ENCODE measurements at places on chromosomes 5 and 9.

DNA sequence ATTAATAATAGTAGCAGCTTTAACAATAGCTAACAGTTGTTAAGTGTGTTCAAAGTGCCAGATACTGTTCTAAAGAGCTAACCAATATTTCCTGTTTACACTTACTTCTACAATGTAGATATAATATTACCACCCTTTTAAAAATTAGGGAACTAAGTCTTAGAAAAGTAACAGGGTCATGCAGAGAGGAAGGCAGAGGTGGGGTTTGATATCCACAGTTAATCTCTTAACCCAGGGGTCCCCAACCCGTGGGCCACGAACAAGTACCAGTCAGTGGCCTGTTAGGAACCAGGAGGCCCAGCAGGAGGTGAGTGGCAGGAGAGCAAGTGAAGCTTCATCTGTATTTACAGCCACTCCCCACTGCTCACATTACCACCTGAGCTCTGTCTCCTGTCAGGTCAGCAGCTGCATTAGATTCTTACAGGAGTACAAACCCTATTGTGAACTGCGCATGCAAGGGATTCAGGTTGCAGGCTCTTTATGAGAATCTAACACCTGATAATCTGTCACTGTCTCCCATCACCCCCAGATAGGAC is 89.1 kb downstream of the ACTL7B start:
- no peak for DNase-seq

GRCh38 chr5:112308608-112309007 is 110.5 kb downstream of the EPB41L4A start:
- DNase-seq = no peak

DNA sequence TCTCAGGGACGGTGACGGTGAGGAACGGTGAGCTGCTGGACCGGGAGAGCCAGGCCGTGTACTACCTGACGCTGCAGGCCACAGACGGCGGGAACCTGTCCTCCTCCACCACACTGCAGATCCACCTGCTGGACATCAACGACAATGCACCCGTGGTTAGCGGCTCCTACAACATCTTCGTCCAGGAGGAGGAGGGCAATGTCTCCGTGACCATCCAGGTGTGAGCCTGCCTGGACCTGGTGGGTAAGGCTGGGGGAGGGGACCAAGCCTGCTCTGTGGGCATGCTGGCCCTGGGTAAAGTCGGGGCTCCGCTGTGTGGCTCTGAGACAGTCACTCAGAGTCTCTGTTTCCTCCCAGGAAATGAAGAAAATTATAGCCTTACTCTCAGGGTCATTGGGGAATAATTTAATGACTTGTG is 29.3 kb downstream of the CDHR2 start:
- peak; percentile 43 for DNase-seq

DNA sequence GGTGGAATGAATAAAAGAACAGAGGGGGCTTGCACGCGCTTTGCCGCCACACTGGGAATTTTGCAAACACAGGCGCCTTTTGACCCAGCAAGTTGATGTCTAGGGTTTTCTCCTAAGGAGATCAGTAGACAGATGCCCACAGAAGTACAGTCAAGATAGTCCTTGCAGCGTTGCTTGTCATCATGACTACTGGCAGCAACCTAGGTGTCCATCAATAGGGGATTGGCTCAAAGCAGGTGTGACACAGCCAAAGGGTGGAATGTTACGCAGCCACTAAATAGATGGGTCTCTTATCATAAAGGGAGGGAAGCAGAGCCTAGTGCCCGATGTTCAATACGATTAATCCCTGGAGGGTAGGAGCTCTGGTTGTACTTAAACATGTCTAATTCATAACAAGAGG is 63.8 kb upstream of the GGTA1 start:
- no peak for DNase-seq

- peak; percentile 32 for DNase-seq
Measured at GRCh38 chr5:163565492-163565891, 60.1 kb downstream of the MAT2B start.

DNA sequence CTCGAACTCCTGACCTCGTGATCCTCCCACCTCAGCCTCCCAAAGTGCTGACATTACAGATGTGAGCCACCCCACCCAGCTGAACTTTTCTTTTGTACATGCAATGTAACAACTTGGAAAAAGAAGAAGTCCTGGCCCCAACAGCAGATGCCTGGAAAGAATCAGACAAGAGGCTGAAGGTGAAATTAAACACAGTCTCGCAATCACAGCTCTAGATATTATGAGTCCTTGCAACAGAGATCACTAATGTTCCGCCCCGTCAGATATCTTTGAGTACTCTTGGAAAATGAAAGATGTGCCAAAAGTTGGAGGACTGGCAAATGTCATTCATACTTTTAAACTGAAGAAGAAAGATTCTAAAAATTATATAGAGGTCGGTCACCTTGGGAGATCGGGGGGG is 254.3 kb downstream of the GLIS3 start:
- DNase-seq = no peak

DNA sequence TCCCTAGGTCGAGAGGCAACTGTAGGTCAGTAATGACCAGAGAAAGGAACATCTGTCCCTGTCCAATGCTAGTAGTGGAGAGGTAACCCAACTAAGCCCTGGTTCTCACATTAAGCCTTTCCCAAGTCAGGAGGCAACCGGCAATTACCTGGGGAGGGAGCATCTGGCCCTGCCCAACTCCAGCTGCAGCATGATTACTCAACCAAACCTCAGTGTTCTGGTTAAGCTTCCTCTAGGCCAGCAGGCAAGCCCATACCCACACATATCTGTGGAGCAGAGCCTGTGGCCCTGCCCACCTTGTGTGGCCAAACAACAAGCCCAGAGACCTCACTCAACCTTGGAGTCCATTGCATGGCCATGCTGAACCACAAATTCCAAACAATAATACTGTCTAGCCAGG is 220.8 kb upstream of the SLC24A2 start:
- no peak for DNase-seq

GRCh38 chr5:181191526-181192336 is 13.3 kb downstream of the TRIM7 start:
- peak; percentile 96 for DNase-seq

GRCh38 chr9:111475195-111475594 is 9.0 kb downstream of the ECPAS start:
- no peak for DNase-seq

DNA sequence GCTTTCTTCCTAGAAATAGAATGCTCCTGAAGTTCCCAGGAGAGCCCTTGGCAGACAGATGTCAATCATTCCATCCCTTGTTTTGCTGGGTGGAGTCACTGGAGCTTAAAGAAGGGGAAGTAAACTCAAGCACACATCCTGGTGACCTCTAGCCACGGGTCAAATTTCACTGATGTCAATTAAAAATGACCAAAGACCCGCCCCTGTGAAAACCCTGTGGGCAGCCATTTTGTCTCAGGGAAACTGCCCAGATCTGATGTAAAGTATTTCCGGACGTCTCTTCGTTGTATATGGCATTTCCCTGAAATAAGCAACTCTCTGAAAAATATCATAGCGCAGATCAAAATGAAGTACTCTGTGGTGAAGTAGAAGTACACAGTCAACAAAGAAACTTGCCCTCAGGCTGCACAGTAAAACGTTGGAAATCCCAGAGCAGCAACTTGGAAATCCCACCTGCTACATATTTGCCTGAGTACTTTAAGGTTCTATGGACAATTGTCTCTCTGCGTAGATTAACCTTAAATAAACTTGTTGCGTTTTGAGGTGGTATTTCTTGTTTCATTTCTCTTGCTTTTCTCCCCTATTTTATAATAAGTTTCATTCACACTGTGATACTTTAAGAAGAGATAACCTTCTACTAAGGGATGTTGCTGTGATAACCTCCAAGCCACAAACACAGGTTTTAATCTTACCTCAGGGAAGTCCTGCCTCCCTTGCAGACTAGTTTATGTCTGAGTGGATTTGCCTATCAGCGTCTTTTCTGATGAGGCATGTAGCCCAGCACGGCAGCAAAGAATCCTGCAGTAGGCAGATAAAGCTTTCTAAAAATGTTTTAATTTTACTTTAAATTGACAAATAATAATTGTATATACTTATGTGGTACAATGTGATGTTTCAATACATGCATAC is 60.9 kb upstream of the PIP5K1B start:
- DNase-seq = no peak

GRCh38 chr9:119844431-119844830 is 475.2 kb upstream of the BRINP1 start:
- no peak for DNase-seq

DNA sequence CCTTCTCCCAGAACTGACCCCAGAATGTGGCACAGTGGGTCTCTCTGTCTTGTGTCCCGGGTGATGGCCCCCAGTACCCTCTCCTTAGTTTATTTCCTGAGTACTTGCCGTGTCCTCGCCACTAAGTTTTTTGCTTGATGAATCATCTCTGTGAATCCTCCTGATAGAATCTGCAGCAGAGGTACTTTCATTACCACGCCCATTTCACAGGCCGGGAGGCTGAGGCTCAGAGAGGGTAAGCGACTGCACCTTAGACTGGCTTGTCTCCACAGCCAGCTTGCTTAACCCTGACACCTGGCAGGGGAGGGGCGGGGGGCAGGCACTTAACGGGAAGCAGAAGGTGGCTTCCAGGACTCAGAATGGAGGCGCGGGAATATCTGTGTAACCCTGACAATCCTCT is 7.9 kb upstream of the IER5L start:
- peak; percentile 33 for DNase-seq

GRCh38 chr5:138077064-138077696 is 6.7 kb upstream of the WNT8A start:
- peak; percentile 68 for DNase-seq

GRCh38 chr5:62600560-62601252 is 22.1 kb downstream of the LRRC70 start:
- no peak for DNase-seq

DNA sequence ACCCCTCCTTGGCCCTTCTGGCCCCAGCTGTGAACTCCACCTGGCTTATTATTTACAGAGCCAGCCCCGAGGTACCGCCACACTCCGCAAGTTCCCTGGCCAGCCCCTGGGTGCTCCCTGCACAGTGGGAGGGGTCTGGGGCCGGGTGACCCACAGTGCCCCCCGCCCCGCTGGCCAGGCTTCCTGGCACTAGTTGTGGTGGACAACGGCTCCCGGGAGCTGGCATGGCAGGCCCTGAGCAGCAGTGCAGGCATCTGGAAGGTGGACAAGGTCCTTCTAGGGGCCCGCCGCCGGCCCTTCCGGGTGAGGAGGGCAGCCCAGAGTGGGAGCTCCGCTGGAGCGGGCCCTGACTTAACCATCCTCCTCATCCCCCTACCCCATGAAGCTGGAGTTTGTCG is 3.9 kb downstream of the MAMDC4 start:
- DNase-seq = no peak

GRCh38 chr9:14314424-14314928 is 535 bp upstream of the NFIB start:
- peak; percentile 64 for DNase-seq

DNA sequence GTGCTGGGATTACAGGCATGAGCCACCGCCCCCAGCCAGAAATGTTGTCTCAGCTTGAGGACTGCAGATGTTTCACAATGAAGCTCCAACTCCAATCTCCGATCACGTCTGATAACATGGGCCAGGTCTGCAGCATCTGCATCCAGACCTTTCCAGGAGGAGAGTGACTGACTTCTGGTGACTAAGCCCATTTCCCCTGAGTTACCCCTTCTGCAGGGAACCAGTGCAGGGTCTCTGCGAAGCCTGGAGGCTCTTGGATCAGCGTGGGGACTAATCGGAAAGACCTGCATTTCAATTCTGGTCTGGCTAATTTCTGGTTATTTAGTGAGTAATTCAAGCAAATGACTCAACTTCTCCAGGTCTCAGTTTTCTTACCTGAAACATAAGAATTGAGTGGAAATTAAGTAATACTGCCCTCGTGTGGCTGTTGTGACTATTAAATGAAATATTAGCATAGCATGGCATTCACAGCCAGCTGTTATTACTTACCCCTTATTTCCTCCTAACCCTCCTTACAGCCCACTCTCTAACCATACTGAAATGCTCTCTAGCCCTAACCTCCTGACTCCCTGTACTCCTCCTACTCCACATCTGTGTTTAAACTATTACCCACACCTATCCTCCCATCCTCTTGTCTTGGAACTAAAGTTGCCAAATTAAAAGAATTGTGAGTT is 2.2 kb upstream of the GNPDA1 start:
- peak; percentile 61 for DNase-seq

- peak; percentile 32 for DNase-seq
Measured at GRCh38 chr5:112735702-112736101, 2.0 kb upstream of the APC start.

DNA sequence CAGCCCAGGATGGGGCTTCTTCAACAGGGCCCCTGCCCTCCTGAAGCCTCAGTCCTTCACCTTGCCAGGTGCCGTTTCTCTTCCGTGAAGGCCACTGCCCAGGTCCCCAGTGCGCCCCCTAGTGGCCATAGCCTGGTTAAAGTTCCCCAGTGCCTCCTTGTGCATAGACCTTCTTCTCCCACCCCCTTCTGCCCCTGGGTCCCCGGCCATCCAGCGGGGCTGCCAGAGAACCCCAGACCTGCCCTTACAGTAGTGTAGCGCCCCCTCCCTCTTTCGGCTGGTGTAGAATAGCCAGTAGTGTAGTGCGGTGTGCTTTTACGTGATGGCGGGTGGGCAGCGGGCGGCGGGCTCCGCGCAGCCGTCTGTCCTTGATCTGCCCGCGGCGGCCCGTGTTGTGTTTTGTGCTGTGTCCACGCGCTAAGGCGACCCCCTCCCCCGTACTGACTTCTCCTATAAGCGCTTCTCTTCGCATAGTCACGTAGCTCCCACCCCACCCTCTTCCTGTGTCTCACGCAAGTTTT is 23.6 kb downstream of the PCDHGC5 start:
- peak; percentile 65 for DNase-seq

DNA sequence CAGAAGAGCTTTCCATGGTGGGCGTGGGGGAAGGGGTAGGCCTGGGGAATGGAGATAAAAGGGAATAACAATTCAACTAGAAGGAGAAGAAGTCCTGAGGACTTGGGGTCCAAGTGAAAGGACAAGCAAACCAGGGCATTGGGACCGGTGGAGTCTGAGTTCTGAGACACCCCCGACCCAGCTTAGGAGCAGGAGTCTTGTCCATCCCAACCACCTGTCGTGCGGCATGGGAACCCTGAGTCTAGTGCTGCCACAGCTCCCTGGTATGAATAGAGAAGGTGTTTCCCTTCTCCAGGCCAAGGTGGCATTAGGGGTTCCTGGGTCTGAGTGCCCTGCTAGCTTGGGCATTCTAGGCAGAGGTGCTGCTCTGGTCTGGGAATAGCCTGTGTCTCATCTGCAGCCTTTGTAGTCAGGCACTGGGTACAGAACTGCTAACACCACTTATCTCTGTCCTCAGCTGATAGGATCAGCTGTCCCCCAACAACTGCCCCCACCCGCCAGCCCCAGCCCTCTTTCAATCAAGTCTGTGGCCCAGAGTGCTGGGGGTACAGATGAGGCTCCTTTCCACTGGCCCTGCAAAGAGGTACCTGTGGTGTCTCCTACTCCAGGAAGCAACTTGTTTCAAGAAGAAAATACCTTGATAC is 9.9 kb downstream of the HNRNPAB start:
- no peak for DNase-seq

Data from mesenchymal stem cell (in vitro differentiated cells and primary cell).